ENCODE measurements at places on chromosomes 16 and 17.
A peak's percentile ranks its signal among the peaks of the same experiment; 100 is the strongest.

GRCh38 chr16:7090628-7091115 is 242.0 kb upstream of the RBFOX1 start:
- DNase-seq: no peak

- peak; percentile 31 for DNase-seq
Observed at GRCh38 chr16:56742030-56742984, 12.4 kb downstream of the NUP93 start.

DNA sequence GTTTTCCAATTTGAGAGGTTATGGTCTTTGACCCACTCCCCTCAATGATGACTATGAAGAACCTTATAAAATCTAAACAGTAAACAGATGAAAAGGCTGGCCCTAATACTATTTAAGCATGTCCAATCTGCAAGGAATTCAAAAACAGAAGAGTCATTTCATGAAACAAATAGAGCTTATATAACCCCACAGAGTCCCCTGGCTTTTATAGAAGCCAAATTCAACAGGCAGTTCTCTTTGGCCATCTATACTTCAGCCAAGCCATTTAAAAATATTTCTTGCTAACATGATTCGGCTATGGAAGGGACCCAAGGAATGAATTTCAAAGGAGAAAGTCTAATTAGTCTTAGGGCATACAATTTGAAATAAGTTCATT is 43.4 kb downstream of the SPOP start:
- DNase-seq: no peak

DNA sequence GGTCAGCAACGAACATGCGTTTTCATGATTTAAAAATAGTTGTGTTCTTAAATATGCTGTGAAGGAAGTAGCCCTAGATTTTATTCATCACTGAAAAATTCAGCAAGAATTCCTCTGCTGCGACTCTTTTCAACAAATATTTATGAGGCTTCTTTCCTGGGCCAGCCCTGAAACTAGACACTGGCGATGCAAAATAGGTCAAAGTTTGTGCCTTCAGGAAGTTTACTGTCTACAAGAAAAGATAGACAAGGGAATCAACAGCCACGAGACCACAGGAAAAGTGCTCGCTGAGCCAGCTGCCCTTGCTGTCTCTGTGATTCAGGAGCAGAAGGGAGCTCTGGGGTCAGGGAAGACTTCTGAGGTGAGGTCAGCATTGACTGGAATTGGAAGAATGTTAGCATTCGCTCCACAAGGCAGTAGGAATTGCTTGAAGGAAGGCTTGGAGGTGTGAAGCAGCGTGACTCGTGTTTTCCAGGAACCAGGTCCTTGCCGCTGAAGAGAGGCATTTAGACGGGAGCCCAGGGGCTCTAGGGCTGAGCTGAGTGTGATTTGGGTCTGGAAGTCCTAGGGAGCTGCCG is 1.9 kb upstream of the RPL26 start:
- no peak for DNase-seq

DNA sequence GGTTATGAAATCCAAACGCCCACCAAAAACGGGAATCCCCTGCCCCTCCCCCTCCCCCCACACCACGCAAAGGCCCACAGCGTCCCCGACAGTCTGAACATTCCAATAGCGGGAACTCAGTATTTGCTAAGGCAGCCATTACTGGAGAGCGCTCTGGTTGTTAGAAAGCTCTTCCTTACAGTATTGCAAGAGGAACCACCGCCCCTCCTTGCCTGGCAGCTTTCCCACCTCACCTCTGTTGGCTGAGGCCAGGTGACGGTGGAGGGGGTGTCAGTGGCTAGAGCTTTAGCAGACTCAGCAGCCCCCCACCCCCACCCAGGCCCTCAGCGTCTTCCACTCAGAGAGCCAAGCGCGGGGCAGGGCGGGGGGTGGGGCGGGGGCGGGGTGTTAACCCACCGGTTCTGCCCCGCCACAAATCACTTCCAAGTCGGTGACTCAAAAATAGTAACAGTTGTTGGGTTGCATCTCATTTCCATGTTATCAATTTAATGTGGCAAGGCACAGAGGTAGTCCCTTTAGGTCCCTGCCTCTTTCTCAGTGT is 2.2 kb upstream of the PLEKHH3 start:
- DNase-seq: peak; percentile 60
